OCI-M1 (cell line): ENCODE measurements at places on chromosomes 11 and 22.
A peak's percentile ranks its signal among the peaks of the same experiment; 100 is the strongest.

GRCh38 chr11:45755281-45755859 lies 49.6 kb upstream of the SLC35C1 start:
- DNase-seq = no peak

DNA sequence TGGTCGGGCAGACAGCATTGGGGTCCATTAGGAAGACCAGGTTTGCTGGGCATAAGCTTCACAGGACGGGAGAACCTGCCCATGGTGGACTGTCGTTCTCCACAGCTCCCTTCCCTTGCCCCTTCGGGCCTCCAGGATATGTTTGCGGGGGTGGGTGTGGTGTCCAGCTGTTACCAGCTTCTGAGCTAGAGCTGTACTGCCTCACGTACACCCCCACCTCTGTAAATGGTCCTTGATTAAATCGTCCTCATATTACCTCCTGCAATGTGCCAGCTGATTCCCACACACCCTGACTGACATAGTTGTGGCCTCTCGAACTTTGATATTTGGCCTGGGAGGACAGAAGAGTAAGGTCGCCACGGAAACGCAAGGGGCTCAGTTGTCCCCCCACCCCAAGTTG lies 16.2 kb upstream of the BCR start:
- no peak for DNase-seq

DNA sequence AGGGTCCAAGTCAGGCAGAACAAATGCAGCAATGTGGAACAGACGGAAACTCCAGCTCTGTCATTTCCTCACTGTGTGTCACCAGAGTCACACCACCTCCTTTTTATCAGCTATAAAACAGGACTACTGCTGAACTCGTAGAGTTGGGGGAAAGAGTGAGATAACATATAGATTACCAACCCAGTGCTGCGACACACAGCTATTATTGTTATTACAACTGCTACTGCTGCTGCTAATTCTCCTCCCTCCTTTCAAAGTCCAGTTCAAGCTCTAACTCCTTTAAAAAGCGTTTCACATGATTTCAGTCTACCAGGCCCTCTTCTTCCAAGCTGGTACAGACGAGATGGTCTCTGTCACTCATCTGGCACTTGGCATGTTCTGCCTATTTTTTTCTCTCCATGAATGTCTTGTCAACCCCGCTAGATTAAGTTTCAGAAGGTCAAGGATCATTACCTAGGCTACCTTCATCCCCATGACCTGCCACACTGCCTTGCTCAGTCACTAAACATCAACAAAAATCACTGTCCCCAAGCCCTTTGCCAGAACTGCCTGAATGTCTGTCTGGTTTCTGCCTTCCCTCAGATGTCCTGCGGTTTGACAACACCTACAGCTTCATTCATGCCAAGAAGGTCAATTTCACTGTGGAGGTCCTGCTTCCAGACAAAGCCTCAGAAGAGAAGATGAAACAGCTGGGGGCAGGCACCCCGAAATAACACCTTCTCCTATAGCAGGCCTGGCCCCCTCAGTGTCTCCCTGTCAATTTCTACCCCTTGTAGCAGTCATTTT lies 3.7 kb upstream of the MTFP1 start:
- peak; percentile 90 for DNase-seq

GRCh38 chr11:2694995-2695939 lies 4.5 kb downstream of the KCNQ1OT1 start:
- DNase-seq = no peak

GRCh38 chr11:45031912-45032519 lies 81.3 kb upstream of the TP53I11 start:
- DNase-seq = peak; percentile 5

DNA sequence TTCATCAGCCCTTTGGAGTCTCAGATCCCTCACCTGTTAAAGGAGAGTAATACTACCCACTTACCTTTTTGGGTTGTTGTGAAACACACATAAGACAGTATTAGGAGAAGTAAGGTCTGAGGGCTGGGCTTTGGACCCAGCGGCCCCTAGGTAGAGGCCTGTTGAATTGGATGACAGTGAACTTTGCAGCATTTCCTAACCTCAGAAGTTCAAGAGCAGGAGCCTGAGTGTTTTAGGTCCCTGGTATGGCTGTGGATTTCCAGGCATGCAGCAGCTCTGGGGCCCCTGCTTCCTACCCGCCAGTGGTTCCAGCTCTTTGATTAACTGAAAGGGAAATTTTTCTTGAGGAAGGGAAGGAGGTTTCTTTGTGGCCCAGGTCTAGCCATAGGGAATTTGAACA lies 58.9 kb downstream of the TEAD1 start:
- DNase-seq = no peak

DNA sequence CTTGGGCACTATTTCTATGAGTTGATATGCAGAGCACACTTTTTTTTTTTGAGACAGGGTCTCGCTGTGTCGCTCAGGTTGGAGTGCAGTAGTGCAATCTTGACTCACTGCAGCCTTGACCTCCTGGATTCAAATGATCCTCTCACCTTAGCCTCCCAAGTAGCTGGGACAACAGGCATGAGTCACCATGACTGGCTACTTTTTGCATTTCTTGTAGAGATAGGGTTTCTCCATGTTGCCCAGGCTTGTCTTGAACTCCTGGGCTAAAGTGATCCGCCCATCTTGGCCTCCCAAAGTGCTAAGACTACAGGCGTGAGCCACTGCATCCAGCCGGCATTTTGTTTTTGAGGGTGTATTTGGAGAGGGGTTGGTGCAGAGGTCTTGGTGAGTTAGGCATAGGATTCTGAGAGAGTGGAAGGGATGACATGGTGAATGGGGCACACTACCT lies 29.9 kb upstream of the MTCH2 start:
- no peak for DNase-seq

DNA sequence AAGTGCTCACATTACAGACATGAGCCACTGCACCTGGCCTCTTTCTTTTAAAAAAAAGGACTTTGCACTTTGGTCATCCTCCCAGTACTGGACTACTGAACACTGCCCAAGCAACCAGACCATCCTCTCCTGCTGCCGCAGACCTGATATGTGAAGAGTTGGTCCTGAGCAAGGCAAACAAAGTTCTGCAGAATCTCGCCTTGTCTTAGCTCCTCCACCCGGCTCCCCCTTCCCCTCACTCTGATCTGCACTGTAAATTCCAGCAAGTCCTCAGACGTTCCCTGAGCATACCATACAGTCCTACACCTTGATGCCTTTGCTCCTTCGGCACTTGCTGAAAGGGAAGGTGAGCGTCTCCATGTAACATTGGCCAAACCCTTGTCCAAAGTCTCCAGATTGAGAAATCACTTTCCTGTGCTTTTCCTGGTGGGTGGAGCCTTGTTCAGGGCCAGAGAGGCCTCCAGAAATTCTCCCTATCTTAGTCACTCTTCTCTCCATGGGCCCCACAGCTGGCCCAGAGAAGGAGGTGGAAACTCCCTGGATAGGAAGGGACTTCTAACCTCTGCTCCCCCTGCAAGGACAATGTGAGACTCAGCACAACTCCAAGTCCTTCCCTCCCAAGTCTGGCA lies 47.0 kb upstream of the TIMP3 start:
- DNase-seq = no peak

GRCh38 chr11:118314988-118315411 lies 10.5 kb downstream of the CD3E start:
- no peak for DNase-seq

DNA sequence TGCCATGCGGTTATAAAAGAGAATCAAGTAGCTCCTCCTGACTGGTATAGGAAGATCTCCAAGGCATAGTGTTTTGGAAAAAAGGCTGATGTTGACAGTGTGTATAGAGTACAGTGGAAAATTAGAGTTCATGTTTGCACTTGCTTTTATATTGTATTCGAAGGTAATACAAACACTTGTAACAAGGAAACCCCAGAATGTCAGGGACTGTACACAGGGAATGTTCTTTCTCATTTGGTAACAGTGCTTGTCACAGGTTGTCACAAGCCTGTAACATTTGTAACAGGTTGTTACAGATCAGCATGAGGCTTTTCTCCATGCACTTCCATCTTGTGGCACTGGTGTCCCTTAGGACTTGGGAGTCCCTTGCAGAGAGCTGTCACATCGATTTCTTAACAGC lies 64.0 kb downstream of the GRK3 start:
- no peak for DNase-seq

GRCh38 chr22:34814260-34815025 lies 251.5 kb upstream of the ISX start:
- DNase-seq = peak; percentile 64

- no peak for DNase-seq
These were observed 34.5 kb upstream of the CYB5R3 start for GRCh38 chr22:42683578-42684283.

GRCh38 chr11:116913000-116913399 lies 75.6 kb upstream of the APOA1 start:
- no peak for DNase-seq
